AG20443 (cell line): ENCODE measurements at places on chromosomes 5 and 9.

DNA sequence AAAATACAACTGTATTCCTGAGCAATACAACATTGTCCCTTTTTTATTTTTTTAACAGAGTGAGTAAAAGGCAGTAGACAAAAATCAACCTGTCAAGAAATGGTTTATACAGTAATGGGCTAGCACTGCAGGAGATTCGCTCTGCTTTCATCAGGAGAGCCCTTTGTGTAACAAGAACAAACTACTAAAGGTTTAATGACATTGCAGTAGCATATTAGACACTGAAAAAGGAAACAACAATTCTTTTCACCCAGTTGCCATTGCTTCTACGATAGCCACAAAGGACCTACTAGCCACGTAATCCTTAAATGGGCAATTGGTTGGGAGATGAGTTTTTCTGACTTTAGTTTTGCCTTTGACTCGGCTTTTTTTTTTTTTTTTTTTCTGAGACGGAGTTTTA is 319.8 kb upstream of the TRPM3 start:
- no peak for DNase-seq

DNA sequence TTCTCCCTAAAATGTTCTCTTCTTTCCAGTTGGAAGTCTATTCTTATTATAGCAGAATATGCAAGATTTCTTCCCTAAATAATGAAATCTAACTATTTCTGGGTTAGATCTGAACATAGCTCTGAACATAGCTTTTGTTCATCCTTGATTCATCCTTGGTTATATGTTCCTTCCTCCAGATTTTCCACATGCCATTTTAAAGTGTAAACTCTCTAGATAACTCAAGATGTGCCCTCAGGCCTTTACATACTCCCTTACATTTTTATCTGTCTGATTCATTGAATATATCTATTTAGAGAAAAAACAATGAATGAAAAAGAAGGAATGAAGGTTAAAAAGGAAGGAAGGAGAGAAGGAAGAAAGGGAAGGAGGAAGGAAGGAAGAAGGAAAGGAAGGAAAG is 100.9 kb downstream of the FBXO38 start:
- DNase-seq: no peak

- DNase-seq: no peak
Measured at GRCh38 chr9:73995836-73996235, 501.3 kb upstream of the RORB start.

GRCh38 chr5:10679336-10679988 is 81.6 kb downstream of the DAP start:
- DNase-seq: no peak

GRCh38 chr9:71364186-71364955 is 242.9 kb upstream of the TRPM3 start:
- peak; percentile 45 for DNase-seq

DNA sequence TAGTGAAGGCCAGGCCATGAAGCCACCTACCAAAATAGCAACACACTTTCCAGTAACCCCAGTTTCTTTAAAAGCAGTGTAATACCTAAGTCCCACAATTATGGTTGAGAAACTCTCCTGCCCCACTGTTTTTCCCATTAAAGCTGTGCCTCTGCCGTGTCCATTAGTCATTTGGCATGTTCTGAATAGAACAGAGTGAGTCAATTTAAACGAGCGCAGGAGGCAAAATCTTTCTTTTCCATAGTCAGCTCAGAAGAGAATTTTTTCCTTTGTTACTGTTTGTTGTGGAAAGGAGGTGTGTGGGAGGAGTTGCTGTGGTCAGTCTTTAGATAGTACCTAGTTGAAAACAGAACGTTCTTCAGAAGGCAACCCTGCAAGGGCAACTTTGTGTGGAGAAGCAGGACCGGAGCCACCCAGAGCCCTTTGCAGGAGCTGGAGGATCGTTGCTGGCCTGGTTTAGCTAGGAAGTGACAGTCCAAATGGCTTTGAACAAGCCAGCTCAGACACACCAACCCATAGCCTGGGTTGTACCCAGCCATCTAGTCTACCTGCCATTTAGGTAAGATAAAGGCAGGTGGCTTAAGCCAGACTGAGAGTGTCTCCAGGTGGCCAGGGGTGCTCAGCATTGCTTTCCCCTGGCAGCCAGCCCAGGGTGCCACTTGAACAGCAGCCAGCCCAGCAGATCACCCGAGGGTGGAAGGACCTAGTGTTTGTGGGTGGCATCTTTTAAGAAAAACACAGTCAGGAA is 30.4 kb downstream of the GADD45G start:
- DNase-seq: peak; percentile 72

DNA sequence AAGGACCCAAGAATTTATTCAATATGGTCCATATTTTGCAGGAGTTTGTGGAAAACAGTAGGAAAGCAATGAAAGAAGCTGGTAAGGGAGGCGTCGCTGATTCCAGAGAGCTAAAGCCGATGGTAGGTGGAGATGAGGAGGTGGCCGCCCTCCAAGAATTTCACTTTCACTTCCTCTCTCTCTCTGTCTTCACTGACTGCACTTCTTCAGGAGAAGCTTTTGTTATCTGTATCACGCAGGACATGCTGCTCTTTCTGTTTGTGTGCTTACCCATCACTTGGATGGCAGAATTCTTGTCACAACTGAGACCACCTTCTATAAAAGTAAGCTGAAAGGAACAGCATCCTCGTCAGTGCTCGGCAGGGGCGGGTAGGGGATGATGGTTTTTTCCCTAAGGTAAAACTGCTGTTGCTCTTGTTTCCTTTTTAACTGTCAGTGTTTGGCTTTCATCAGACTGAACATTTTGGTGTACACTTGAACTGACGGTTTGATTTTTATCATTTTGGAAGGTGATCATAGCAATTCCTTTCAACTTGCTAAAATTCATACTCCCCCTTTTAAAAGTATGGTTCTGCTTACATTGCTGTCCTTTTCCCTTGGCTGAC is 62.4 kb upstream of the FSD1L start:
- DNase-seq: no peak

DNA sequence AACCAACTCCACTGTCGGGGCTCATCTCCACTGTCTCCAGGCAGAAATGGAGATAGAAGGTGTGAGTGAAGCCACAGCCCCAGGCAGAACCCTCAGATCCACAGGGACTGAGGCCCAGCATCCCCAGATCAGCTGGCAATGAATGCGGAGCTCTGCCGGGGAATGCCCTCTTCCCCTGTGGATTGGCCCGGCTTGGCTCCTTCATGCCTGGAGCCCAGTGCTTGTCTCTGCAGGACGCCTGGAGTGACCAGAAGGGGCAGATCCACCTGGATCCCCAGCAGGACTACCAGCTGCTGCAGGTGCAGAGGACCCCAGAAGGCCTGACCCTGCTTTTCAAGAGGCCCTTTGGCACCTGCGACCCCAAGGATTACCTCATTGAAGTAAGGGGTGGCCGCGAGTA is 3.5 kb downstream of the DBH start:
- DNase-seq: no peak

GRCh38 chr5:164073081-164073480 is 567.7 kb downstream of the MAT2B start:
- no peak for DNase-seq

- DNase-seq: no peak
Measured at GRCh38 chr9:88174324-88174723, 36.0 kb upstream of the SPATA31C2 start.

GRCh38 chr5:98845878-98846277 is 72.4 kb downstream of the RGMB start:
- no peak for DNase-seq

DNA sequence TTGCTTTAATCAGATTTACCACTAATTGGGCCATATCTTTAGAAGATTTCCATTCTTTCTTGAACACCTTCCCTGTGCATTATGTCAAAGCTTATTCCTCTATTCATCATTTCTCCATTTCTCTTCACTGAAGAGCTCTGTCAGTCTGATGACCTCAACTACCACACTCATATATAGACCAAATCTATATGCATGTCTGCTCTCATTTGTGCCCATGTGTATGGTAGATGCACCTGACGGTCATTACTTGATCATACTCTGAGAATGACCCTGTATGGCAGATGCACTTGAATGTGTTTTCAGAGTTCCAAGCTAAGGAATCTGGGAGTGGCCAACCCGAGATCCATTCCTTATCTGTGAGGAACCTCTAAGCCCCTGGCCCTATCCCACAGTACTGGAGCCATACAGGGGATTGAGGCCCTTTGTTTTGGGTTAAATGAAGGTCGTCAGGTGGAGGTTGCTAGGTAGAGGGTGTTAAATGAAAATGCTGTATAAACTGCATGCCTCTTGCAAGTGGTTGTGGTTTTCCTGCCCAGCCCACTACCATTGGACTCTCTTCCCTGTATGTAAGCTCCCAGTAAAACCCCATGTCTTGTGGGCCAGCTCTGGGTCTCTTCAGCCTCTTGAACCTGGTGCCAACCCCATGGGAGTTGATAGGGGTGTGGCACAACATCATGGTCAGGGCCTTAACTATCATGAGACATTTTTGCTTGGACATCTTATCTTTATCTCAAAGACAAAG is 229.5 kb downstream of the KIAA0825 start:
- DNase-seq: no peak

- DNase-seq: no peak
Measured at GRCh38 chr5:6408627-6409446, 30.5 kb upstream of the MED10 start.

DNA sequence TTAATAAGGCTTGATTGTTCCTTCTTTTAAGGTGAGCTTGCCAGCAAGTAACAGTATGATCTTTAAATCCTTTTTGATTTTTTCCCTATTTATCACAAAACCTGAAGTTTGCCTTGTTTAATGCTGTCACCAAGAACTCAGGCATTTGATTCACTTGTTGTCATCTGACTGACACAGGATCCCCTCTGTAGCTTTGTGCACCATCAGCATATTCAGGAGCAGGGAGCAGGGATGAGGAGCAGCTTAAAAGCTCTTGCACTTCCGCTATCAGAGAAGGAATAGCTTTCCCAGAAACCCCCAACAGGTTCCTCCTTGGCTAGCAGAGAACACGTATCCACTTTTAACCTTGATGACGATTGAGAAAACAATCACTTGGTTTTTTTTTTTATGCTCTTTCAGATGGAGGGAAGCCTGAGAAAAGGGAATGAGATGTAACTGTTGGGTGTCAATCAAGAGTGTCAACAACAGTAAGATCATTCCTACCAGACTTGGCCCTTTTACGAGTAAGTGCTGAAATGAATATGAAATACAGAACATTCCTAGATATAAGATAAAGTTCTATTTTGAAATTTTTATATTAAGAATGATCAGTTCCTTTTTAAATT is 433.1 kb upstream of the CDH18 start:
- DNase-seq: no peak

GRCh38 chr5:148839960-148840359 is 13.5 kb downstream of the ADRB2 start:
- DNase-seq: no peak

- DNase-seq: no peak
Measured at GRCh38 chr5:5371005-5371404, 51.5 kb upstream of the ICE1 start.

GRCh38 chr9:100277166-100277979 is 75.4 kb downstream of the TEX10 start:
- peak; percentile 75 for DNase-seq

DNA sequence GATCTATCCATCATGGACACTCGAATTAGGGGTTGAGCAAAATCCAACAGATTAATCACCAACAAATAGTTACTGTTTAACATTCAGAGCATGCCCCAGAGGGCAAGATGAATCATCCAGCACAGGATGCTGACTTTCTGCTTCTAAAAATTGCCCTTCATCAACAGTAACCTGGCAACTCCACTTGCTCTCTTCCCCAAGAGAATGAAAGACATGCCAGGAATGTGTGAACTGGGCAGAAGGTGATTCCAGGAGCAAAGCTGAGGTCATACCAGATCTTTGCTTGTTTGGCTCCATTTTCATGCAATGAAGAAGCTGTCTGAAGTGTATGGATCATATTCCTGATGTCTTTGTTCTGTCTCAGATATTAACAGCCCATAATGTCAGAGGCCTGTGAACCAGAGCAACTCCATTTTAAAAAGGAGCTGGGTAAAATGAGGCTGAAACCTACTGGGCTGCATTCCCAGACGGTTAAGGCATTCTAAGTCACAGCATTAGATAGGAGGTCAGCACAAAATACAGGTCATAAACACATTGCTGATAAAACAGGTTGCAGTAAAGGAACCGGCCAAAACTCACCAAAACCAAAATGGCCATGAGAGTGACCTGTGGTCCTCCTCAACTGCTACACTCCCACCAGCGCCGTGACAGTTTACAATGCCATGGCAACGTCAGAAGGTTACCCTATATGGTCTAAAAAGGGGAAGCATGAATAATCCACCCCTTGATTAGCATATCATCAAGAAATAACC is 2.5 kb upstream of the ZNF367 start:
- peak; percentile 83 for DNase-seq

DNA sequence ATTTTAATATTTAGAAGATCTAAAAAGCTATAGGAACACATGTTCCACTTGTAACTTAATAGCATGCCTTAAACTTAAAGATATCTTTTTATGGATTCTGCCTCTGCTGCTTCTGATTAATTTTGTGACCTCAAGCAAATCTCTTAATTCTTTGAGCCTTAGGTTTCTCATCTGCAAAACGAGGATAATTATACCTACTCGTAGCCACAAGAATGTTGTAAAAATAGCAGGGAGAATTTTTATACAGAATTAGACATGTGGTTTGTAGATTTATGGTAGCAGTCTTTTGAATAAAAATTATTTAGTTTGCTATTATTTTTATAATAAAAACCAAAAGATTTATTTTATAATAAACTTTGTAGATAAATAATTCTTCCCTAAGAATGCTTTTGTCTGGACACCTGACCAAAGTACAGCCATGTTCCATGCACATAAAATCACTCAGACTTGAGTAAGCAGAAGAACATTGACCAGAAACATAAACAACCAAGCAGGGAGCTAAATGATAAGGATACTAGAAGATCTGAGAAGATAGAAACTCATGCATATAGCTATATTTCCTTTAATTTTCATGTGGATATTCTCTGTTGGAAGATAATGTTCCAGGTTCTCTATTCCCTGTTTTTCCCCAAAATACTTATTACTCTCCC is 18.5 kb downstream of the C9orf85 start:
- peak; percentile 29 for DNase-seq

- DNase-seq: no peak
Measured at GRCh38 chr5:133385346-133385745, 227.0 kb downstream of the FSTL4 start.

DNA sequence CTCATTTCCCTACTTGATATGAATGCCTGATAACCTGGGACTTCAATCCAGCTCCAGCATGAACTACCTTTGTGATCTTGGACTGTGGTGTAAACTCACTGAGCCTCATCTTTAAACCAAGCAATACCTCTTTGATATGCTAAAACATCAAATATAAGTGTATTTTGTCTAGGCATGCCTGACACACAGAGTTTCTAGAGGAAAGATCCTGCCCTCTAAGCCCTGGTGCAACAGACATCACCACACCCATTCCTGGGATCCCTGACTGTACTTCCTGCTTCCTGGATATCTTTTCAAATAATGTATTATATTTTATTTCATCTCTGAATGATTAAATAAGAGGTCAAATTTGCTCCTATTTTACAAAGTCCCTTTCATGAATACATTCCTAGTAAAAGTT is 55.8 kb downstream of the ANXA2R start:
- no peak for DNase-seq
